ENCODE measurements at places on chromosomes 7 and 10. TPM values are rescaled to one million over a fixed set of nuclear protein-coding genes. Genes with fewer than 3 reads are reported as not detected.

DNA sequence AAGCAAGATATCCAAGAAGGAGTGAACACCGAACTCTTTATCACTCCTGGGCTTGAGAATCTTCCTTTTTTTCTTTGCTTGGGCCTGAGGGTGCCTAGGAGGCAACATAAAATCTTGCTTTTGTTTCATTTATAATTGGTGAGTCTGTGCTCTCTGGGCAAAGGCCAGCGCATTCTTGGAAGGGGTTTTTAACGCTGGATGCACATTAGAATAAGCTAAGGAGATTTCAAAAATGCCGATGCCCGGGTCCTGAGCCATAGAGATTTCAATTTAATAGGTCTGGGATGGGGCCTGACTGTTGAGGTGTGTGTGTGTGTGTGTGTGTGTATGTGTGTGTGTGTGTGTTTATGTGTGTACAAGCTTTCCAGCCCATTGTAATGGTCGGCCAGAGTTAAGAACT lies 62.0 kb upstream of the SORCS3 start:
- no peak for DNase-seq

GRCh38 chr7:43480581-43480980 lies 102.3 kb upstream of the STK17A start:
- DNase-seq, result no peak

- DNase-seq, result no peak
Measured at GRCh38 chr7:18844735-18845134, 272.7 kb downstream of the TWIST1 start.

Gene CALHM2
- polyA plus RNA-seq, result 10.3 TPM

Gene AGR3
- polyA plus RNA-seq, result 1.3 TPM

- no peak for DNase-seq
Measured at GRCh38 chr7:136000288-136000913, 23.2 kb upstream of the MTPN start.

DNA sequence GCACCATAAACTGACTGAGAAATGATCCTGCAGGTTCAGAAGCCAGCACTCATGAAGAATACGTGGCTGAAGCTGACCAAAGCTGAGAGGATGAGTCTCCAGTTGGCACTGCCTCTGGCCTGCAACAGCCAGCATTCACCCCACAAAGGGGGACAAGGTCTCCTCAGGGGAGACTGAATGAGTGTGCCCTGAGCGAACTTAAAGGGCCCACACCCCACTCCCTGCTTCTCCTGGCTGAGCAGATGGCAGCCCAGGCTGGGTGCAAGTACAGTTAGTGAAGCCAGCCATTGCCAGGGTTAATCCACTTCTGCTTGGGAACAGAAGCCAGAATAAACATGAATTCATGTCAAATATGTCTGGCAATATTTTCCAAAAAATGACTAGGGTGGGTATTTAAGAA lies 98.1 kb downstream of the PPP1R17 start:
- DNase-seq, result no peak

- no peak for DNase-seq
Measured at GRCh38 chr7:120738816-120739215, 119.1 kb downstream of the TSPAN12 start.

Gene CFAP70
- polyA plus RNA-seq, result 26.6 TPM

DNA sequence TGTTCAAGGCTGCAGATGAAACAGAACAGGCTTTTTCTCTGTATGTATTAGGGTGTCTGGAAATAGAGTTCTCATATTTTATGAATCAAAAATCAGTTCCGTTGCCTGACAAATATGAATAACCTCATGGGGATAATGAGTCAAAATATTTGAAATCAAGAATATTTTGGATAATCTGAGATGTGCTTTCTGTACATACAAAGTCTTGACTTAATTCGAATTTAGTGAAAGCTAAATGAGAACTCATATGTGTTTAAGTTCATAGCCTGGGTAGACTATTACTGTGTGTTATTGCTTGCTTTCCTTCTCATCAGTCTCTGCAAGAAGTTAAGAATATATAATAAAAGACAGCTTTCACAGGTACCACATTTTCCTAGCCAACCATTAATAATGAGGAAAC lies 689.0 kb downstream of the REEP3 start:
- no peak for DNase-seq

GRCh38 chr10:58393317-58393716 lies 8.1 kb downstream of the TFAM start:
- no peak for DNase-seq

GRCh38 chr10:95896071-95896850 lies 11.5 kb upstream of the CC2D2B start:
- DNase-seq, result no peak

Gene LRIT1
- polyA plus RNA-seq, result not detected

DNA sequence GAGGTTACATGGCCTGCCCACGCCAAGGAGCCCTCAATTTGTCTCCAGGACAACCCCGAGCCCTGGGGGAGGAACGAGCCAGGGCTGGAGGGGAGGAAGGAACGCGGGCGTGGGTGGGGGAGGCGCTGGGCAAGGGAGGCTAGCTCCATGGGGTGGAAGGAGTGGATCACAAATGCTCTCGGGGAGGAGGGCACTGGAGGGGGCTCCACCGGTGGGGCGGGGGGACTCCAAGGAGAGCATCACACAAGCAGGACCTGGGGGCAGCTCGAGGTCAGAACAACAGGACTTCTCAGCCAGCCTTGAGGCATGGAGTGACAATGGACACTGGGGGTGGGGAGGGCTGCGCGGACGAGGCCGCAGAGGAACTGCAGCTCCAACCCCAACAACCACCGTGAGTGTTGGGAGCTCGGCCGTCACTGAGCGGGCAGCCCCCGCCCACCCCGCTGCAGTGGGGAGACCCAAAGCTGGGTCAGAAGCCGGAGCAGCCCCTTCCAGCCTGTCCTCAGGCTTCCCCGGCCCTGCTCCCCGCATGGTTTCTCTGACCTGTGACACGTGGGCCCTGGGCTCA lies 41.1 kb downstream of the STK32C start:
- no peak for DNase-seq

DNA sequence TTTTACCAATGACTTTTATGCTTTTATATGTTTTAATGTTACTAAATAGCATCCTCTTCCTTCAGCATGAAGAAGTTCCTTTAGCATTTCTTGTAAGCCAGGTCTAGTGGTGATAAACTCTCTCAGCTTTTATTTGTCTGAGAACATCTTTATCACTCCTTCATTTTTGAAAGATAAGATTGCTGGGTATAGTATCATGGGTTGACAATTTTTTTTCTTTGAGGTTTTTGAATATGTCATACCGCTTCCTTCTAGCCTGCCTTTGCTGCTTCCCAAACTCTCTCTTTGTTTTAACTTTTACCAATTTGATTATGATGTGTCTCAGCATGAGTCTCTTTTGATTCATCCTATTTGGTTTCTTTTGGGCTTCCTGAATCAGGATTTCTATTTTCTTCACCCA lies 108.2 kb upstream of the KAT6B start:
- no peak for DNase-seq

- DNase-seq, result peak; percentile 19
Measured at GRCh38 chr7:130667593-130668257, 823 bp downstream of the COPG2 start.

DNA sequence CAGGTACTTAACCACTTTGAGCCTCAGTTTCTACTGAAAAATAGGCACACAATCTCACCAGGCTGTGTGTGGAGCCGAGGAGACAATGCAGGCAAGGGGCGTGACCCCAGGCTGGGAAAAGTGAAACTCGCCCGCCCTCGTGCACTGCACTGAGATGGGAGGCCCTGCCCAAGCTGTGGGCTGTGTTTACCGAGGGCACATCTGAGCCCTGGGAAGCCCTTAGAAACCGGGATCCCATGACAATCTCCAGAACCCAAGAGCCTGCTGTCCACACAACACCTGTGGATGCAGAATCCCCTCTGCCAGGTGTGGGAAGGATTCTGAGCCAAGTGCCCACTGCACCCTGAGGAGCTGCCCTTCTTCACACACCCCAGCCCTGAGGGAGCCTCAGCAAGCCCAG lies 198.3 kb downstream of the GRID1 start:
- DNase-seq, result no peak

Gene PON3
- 2.5 TPM for polyA plus RNA-seq

GRCh38 chr10:51074238-51075028 lies at the start of gene PRKG1:
PRKG1 (plus strand) TSS chr10:51074487.
- DNase-seq, result peak; percentile 71

Gene PALD1
- 10.1 TPM for polyA plus RNA-seq

DNA sequence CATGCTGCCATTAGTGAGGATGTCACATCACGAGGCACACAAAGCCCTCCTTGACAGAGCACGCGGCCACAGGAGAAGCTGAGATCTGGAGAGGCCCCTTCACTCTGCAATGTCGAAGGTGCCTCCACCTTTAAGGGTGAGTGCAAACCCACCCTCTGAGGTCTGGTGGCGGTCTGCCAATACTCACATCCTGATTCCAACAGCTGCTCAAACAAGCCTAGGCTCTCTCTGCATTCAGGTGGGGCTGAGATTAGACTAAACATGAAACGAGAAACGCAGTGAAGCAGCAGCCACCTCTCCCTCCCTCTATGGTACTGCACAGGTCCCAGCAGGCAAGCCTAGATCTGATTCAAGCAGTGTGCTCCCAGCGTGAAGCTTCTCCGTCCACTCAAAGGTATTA lies 151.8 kb downstream of the TCERG1L start:
- no peak for DNase-seq

GRCh38 chr10:119667562-119668328 lies 16.6 kb downstream of the BAG3 start:
- no peak for DNase-seq

GRCh38 chr7:55413442-55413841 lies 48.3 kb downstream of the LANCL2 start:
- DNase-seq, result no peak

Gene LIPM
- not detected for polyA plus RNA-seq

DNA sequence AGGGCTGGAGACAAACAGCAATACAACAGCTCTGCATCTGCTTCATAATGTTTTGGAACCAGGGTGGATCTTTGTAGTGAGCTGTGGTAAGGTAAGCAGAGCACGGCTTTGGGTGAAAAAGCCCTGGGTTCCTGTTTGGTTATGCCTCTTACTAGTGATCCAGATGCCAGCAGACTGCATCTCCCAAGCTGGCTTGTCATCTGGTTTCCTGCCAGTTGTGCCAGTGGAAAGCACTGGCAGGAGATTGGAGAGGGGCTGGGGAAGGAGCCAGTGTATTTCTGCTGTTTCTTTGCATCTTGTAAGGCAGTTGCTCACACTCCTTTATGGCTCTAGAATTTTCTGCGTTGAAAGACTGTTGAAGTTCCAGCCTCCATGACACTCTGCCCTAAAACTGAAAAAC lies 137.6 kb downstream of the TSPAN12 start:
- no peak for DNase-seq

Gene ADRA2A
- polyA plus RNA-seq, result 2.9 TPM

DNA sequence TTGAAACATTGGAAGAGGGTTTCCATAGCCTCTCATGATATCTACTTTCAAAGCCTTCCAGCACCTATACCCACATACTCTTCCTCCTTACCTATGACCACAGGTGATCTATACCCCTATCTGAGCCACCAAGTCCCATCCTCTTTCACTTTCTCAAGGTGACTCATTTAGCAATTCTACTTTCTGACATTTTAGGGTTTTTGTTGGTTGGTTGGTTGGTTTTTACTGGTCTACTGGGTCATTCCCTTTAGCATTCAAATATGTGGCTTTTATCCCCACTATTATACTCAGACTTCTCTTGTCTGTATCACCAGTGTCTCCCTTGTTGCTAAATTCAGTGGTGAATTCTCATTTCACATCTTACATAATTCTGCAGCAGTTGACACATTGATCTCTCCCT lies 130.4 kb upstream of the STEAP4 start:
- no peak for DNase-seq

GRCh38 chr7:125363873-125364272 lies 434.2 kb upstream of the POT1 start:
- DNase-seq, result no peak

- DNase-seq, result no peak
Measured at GRCh38 chr10:116104210-116104932, 168.6 kb downstream of the GFRA1 start.

DNA sequence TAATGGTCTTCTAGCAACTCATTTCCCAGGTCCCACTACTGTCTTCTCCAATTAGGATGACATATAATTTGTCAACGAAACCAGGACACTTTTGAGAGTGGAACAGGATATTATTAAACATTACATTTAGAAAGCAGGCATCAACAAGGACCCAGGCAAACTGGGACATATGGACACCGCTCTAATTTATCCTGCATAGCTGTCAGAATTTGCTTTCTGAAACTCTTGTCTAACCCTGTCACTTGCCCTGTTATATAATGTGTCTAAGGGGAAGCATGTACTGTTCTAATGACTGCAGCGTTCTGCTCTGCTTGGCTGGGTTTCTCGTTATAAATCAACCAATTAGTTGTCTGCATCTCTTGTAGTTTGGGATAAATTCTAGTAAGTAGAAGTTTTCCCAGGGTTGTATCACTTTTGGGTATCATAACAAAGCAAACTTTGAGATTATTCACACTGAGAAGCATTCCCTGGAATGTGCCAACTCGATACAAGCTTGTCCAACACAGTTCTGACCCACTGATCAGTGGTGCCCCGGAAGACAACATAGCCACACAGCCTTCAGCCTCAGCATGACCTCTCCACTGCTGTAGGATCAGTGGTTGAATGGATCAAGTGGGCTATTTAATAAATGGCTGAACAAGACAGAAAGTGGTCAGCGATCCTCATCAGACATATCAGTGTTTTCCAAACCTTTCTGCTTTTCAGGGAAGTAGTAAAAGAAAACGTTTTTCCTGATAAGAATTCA lies 228.1 kb downstream of the KIF20B start:
- DNase-seq, result peak; percentile 4

- DNase-seq, result no peak
Measured at GRCh38 chr7:41280491-41280890, 422.4 kb downstream of the INHBA start.

Gene PTPRE
- 5.6 TPM for polyA plus RNA-seq

Gene TAS2R4
- polyA plus RNA-seq, result 6.7 TPM

- no peak for DNase-seq
Measured at GRCh38 chr7:1530946-1531262, 402 bp downstream of the MAFK start.

Gene BTBD16
- polyA plus RNA-seq, result 1.4 TPM

- peak; percentile 10 for DNase-seq
Measured at GRCh38 chr7:75611557-75612178, 119.5 kb downstream of the SPDYE5 start.

DNA sequence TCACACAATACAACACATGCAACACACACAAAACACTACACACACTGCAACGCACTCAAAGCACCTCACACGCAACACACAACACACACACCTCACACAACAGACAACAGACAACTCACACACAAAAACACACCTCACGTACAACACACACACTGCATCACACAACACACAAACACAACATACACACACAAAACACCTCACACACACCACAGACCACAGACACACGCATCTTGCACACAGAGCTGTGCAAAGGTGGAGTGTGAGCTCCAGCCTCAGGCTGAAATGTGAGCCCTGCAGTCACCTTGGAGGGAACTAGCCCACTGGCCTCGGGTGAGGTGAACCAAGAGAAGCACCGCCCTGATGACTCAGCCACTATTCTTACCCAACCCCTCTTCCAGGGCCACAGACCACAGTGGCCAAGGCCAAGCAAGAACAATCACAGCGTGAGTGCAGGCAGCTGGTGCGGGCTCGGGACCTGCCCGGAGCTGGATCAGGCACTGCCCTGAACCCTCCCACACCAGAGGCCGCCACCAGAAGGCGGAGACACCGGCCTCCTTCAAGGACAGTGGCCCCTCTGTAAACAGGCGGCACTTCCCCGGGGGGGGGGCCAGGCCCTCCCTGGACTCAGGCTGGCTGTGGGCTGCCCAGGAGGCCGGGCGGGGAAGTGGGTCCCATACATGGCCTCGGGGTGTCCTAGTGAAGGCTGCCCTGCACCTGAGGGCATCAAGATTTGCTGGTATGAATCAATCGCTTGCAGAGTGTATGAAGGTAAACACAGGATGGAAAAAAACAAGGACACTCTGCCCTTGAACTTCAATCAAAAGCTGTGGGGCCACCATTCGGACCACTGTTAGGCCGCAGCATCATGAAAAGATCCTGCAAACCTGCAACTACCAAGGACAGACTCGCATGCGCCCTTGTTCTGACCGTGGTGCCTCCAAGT lies 106.7 kb downstream of the TNS3 start:
- peak; percentile 73 for DNase-seq
